Fibroblast of skin of abdomen (primary cell): ENCODE measurements at places on chromosomes 7 and 10.

GRCh38 chr7:95527033-95527775 is 41.5 kb downstream of the ASB4 start:
- peak; percentile 37 for DNase-seq

GRCh38 chr7:35424869-35425495 is 171.1 kb upstream of the TBX20 start:
- peak; percentile 29 for DNase-seq

GRCh38 chr10:123681285-123681684 is 15.1 kb downstream of the GPR26 start:
- DNase-seq: no peak

- no peak for DNase-seq
Observed at GRCh38 chr10:73967022-73967429, 30.9 kb upstream of the VCL start.

GRCh38 chr10:124403548-124403947 is 15.2 kb downstream of the OAT start:
- DNase-seq: peak; percentile 72

GRCh38 chr7:147197006-147197405 is 1080.4 kb downstream of the CNTNAP2 start:
- no peak for DNase-seq

DNA sequence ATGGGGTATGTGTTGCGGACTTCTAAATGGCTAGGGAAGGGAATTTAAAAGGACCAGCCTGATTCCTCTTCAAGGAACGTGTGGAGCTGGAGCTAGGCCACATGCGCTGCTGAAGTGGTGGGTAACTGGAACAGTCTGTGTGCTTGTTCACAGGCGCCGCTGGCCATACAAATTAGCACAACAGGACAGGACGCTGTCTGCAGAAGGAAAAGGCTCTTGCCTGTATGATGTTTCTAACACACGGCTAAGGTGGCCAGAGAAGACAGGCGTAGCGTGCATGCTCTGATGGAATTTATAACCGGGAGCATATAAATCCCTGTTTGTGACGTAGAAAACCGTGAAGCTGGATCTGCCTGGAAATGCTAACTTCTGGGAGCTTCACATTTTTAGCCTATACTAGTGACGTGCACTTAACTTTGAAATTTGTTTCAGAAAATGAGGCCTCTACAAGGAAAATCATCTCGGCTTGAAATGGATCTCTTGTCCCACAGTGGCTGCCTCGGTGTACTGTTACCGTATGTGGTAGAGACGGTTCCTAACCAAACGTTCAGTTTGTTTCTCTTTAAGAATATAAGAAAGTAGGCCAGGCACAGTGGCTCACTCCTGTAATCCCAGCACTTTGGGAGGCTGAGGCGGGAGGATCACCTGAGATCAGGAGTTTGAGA is 569.4 kb downstream of the PTPRN2 start:
- DNase-seq: no peak

- no peak for DNase-seq
Observed at GRCh38 chr10:14671386-14671831, 103.3 kb downstream of the FAM107B start.

DNA sequence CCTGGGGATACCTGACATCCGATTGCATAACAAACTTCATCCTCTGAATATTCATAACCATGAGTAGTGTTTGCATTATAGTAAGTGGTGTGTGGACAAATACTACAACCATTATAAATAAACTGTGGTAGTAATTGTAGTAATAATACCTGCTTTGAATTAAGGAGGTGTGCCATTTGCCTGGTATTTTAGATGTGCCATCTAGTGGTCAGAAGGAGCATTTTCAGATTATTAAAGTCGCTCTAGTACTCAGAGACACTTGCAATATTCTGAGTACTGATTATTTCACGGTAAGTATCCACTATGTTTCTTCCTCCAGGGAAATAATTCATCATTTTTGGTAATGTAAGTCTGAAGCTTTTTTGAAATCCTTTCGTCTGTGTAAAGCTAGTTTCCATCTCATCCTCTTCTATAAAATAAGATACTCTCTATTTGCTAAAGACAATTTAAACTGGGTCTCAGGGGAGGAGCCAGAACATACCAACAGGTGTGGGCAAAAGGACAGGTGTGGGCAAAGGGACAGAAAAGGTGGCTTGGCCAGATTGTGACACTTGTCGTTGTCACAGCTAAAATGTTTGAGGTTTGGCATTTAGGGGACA is 115.3 kb upstream of the WDR11 start:
- DNase-seq: peak; percentile 8

DNA sequence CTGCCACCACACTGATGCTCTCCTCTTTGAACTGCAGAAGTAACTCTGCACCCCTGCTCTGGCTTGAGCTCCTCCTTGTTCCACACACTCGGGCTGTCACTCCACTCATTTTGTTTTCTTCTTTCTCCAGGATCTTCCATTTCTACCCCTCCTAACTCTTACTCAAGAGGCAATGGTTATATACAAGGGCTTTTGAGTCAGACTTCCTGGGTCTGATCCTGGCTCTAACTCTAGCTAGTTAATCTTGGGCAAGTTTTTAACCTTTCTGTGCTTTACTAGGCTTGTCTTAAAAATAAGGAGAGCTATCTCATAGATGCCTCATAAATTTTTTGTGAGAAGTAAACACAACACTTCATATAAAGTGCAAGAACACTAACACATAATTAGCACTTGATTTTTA is 45.3 kb upstream of the GNAI1 start:
- no peak for DNase-seq

GRCh38 chr10:128152741-128153580 is 26.7 kb upstream of the MKI67 start:
- no peak for DNase-seq

DNA sequence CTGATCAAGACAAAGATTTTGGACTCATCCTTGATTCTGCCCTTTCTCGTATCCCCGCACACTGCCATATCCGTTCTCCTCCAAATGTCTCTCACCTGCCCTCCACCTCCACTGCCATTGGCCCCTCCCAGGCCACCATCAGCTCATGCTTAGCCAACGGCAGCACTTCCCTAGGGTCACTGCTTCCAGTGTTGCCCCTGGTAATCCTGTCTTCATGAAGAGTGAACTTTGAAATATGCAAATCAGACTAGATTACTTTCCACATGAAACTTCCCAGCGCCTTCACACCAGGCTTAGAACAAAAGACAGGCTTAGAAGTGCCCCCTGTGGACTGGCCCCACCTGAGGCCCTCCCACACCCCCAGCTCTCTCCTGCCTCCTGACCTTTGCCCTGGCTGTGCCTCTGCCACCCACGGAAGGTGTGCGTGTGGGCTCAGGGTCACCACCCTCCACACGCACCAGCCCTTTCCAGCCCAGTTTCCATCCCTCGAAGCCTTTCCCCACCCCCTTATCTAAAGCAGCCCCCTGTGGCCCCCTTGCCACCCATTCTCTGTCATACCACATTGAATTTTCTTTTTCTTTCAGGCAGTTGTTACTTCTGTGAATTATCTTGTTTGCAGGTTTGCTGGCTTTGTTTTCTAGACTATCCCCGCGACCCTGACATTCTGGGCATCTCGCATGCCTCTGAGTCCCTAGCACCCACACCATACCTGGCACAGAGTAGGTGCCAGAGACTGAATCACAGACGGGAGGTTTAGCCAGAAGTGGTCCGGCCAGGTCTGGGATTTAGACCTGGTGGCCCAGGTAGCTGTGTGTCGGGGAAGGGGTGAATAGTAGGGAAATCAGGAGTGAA is 26.8 kb upstream of the C10orf53 start:
- DNase-seq: no peak

- no peak for DNase-seq
Observed at GRCh38 chr10:76172020-76172419, 740.6 kb downstream of the LRMDA start.

GRCh38 chr7:148156233-148156632 is 434.3 kb upstream of the C7orf33 start:
- DNase-seq: peak; percentile 67

DNA sequence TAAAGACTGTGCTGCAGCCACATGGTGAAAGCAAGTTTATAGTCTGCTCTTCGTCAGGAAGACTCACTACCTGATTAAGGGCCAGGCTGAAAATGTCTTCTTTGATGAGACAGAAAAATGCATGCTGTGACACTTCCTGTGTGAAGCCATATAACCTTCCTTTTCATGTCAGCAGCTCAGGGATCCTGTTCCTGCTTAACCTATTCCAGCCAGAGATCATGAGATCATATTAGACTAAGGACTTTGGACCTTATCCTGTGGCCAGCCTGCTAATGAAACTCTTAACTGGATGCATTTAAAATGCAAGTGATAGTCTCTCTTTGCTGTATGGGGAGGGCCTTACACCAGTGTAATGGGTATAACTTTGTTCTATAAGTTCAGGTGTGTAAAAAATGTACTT is 165.2 kb downstream of the PTEN start:
- DNase-seq: no peak

- peak; percentile 42 for DNase-seq
Observed at GRCh38 chr10:100007231-100008141, 2.3 kb downstream of the DNMBP start.

GRCh38 chr10:104220522-104220921 is 11.6 kb downstream of the CFAP43 start:
- no peak for DNase-seq

- DNase-seq: peak; percentile 88
Observed at GRCh38 chr10:21315645-21316220, 209.7 kb downstream of the SKIDA1 start.

GRCh38 chr7:147103224-147103623 is 986.6 kb downstream of the CNTNAP2 start:
- no peak for DNase-seq

GRCh38 chr10:100746784-100747455 is 1.5 kb downstream of the PAX2 start:
- no peak for DNase-seq

DNA sequence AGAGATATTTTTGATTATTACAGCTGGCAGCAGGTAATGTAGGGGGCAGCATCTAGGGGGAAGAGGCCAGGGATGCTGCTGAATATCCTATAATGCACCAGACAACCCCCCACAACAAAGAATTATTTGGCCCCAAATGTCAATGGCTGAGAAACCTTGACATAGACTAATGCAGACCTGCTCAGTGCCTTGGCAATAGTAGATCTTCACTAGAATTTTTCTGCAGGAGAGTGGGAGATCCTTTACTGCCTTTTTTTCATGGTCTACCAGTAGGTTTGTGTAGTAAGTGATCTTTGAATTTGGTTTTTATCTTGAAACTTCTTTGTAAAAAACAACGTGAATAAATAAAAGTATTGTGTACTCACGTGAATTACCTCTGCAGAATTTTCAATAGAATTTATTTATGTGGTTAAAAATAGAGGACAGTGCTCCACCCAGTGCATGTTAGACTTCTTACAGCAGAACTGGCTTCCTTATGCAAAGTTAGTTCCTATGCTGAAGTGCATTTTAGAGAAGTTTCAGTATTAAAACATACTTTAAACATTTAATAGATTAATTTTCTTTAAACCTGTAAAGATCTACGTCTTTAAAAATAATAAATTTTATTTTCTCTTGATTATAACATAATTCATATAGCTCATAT is 199.6 kb upstream of the HDAC9 start:
- DNase-seq: no peak

GRCh38 chr10:111598433-111599059 is 521.7 kb downstream of the ADRA2A start:
- peak; percentile 66 for DNase-seq

DNA sequence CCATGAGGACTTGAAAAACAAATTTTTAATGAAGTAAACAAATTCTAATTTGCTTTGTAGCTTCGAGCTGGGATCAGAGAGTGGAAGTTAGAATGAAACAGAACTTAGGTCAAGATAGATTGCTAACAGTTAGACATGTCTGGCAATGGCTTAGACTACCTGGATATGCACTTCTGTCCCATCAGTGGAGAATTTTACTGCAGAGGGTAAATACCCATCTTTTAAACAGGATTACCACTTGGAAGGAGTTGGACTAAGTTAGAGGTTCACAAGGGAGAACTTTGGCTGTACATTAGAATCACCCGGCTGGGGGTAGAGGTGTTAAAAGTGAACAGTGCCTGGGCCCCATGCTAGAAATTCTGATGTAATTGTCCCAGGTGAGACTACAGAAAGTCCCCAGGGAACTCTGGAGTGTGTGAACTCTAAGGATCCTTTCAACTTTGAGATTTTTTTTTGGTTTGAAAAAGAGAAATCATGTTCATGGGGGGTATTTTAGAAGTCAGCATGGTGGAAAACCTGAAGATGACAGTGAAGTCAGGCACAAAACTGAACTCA is 35.5 kb downstream of the ENTPD1 start:
- DNase-seq: no peak

DNA sequence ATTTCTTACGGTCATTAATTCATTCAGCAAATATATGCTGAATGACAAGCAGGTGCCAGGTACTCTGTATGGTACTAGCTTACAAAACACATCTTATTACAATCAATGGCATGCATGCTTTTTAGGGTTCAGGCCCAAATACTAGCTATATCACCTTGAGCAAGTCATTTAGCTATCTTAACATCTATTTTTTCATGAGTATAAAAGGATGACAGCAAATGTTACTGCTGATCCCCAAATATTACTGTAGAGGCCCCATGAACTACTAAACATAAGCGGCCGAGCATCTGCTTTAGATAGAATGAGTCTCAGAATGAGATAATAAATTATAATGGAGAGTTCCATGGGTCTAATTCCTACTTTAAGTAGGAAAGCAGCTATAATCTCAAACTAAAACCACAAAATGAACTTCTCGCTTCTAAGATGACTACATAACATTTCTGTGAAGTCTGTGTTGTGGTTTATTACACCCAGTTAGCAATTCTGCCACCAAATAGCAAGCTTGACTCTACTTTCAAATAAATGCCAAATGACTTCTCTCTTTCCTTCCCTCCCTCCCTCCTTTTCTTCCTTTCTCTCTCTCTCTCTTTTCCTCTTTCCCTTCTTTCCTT is 113.7 kb upstream of the LRRN3 start:
- peak; percentile 74 for DNase-seq

DNA sequence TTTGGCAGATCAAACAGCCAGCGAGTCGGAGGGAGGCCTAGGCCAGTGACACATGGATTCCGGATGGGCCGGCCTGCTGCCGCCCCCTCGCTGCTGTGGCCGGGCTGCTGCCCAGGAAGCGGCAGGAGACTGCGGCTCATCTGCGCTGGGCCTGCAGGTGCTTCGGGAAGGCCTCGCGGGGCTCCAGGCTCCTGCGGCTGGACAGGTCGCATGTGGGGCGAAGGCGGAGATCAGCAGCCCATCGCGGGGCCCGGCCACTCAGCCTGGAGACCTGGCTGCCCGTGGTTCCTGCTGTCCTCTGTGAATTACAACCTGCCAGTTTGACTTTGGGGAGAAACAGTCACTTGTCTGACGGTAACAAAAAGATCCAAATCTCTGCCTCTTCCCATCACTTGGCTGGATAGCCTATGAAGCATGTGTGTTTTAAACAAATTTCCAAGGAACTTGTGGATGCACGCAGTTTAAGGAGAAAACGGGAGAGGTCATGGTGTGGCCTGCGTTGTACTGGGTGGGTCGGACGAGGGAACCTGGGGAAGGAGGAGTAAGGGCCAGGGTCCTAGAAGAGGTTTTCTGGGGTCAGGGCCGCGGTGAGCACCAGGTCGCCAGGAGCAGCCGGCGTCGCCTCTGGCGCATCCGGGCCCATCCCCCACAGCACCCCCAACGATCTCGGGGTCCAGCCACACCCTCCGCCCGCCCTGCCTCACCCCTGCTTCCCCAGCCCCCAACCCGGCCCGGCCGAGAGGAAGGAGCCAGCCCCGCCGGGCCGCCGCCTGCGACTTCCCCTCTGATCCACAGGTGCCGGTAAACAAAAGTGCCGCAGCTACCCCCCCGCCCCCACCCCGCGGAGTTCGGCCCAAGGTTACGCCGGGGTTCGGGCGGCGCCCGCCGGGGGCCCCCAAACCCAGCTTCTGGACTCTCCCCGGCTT is 1.6 kb downstream of the SPOCK2 start:
- DNase-seq: no peak

GRCh38 chr7:36153571-36154097 is 580 bp downstream of the EEPD1 start:
- DNase-seq: no peak
